ENCODE measurements at places on chromosomes 7 and 10. TPM values are rescaled to one million over a fixed set of nuclear protein-coding genes. Genes with fewer than 3 reads are reported as not detected.
A peak's percentile ranks its signal among the peaks of the same experiment; 100 is the strongest.

GRCh38 chr10:75788394-75789205, 357.2 kb downstream of the LRMDA start:
- H3K4me3 ChIP-seq: no peak overlapping the region
- H3K27ac ChIP-seq: no peak overlapping the region
- peaks cover 12% of the 10 kb centered on the region for H3K4me1 ChIP-seq
- no peaks in the 10 kb centered on the region for H3K36me3 ChIP-seq

Gene AFAP1L2
- total RNA-seq: 4.0 TPM

DNA sequence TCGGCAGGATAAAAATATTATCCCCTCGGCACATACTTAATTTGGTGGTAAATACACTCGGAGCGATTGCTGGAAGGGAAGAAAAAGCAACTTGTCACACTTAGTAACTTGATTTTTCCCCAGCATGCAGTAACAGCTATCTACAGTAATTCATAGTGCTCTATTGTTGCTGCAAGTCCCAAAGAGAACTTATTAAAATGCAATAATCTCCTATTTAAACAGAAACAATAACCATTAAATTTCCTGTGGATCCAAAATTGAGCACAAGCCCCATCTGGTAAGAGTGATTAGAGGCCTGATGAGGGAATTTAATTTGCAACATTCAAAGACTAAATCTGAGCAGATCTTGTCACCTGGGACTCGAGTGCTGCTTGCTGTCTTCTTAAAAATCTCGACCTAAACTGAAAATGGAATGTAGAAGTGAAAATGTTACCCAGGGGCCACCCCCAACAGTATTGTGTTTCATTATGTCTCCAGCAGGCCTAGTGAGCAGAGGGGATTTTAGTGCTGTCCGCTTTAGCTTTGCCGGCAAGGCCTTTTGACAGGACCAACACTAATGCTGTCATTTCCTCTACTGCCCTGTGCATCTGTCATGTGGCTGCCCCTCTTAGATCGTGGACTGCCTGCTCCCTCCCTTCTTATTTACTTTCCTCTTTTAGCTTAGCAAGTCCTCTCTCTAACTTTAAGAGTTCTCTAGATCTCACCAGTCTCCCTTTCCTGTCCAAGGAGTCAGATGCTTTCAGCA, 639.7 kb downstream of the AUTS2 start:
- H3K4me3 ChIP-seq: no peak overlapping the region
- DNase-seq: no peak
- no peaks in the 10 kb centered on the region for H3K27me3 ChIP-seq
- H3K36me3 ChIP-seq: no peaks in the 10 kb centered on the region
- H3K27ac ChIP-seq: no peak overlapping the region
- H3K4me1 ChIP-seq: no peaks in the 10 kb centered on the region

DNA sequence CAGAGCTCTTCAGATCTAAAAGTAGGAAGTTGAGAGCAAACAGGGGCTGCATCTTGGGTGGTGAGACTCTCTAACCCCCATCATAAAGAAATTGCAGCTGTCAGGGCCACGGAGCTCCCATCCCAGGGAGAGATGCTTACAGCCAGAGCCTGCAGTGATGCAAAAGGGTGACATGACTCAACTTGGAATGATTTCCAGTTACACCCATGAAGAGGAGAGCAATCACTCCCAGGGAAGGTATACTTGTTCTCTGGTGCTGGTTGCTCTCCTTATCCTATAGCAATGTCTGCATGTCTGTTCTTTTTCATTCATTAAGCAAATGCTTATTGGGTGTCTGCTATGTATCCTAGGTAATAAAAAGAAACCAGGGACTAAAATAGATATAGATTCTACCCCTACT, 228.0 kb downstream of the RAB11FIP2 start:
- no peaks in the 10 kb centered on the region for H3K27me3 ChIP-seq
- H3K4me1 ChIP-seq: no peaks in the 10 kb centered on the region
- no peaks in the 10 kb centered on the region for H3K36me3 ChIP-seq
- no peak overlapping the region for H3K27ac ChIP-seq
- DNase-seq: no peak

Gene TDRD1
- total RNA-seq: 25.7 TPM

GRCh38 chr7:29915481-29916215, 74.0 kb downstream of the SCRN1 start:
- H3K4me1 ChIP-seq: peaks cover 7% of the 10 kb centered on the region
- H3K4me3 ChIP-seq: no peak overlapping the region
- no peaks in the 10 kb centered on the region for H3K36me3 ChIP-seq
- DNase-seq: peak; percentile 46
- H3K27ac ChIP-seq: peak overlapping the region; percentile 71
- H3K27me3 ChIP-seq: no peaks in the 10 kb centered on the region

DNA sequence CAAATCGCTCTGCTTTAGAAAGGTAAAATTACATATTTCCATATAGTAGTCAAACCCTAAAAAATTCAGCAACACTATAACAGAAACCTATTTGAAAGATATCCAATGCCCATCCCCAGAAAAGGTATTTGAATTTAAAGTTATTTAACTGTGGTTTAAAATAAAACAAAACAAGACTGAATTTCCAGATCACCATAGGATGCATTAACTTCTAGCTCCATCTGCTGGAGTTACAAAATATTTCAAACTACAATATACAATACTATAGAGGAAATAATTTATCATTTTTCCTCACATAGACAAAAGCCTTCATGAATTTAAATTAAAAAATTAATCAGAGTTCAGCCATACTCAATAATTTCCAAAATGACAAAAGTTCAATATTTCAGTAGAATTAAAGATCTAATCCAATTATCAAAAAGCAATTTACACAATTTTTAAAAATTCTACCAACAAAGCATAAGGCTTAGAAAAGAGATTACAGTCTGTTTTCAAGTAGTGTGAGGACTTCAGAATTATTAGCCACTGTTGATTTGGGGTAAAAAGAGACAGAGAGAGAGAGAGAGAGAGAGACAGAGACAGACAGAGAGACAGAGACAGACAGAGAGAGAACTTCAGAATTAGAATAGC, 75.9 kb downstream of the LMBR1 start:
- H3K4me3 ChIP-seq: no peak overlapping the region
- DNase-seq: no peak
- no peaks in the 10 kb centered on the region for H3K4me1 ChIP-seq
- no peaks in the 10 kb centered on the region for H3K36me3 ChIP-seq
- H3K27me3 ChIP-seq: no peaks in the 10 kb centered on the region

Gene HSPB1
- 216 TPM for total RNA-seq

Gene TPST1
- 34.7 TPM for total RNA-seq

DNA sequence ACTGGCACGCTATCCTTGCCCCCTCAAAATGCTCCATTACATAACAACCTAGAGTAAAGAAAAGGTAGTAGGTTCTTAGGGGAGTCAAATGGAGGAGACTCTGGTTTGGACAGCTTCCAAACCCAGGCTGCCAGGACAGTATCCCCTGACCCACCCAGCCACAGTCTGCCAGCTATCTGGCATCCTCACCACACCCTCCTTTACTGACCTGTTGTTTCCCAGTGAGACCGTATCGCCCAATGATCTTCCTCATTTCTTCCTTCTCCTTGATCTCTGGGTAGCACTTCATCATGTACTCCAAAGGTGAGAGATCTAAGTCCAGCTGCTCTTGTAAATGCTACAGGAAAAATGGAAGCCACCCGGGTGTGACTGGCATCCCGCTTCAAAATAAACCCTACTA, 5.1 kb upstream of the H2BK1 start:
- no peak for DNase-seq
- no peak overlapping the region for H3K27ac ChIP-seq
- no peaks in the 10 kb centered on the region for H3K27me3 ChIP-seq
- H3K4me1 ChIP-seq: no peaks in the 10 kb centered on the region
- H3K36me3 ChIP-seq: no peaks in the 10 kb centered on the region

GRCh38 chr10:4279655-4280054, 494.6 kb upstream of the KLF6 start:
- H3K27me3 ChIP-seq: no peaks in the 10 kb centered on the region
- no peak overlapping the region for H3K4me3 ChIP-seq
- no peaks in the 10 kb centered on the region for H3K36me3 ChIP-seq

DNA sequence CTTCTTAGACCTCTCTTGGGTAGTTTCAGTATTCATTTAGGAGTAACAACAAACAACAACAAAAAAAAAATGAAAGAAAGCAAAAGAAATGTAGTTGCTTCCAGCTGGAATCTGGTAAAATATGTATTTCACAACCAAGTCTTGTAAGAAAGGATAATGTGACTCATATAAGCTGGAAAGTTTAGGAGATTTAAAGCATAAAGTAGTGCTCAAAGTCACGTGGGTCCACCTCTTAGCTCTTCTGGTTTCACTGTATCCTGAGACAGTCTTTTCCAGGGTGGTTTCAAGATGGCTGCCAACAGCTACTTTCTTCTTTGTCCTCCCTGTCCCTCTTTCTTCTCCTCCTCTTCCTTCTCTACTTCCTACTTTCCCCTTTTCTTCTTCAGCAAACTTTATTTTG, 69.5 kb upstream of the CDK13 start:
- H3K4me1 ChIP-seq: no peaks in the 10 kb centered on the region
- H3K27ac ChIP-seq: no peak overlapping the region
- DNase-seq: no peak
- H3K27me3 ChIP-seq: no peaks in the 10 kb centered on the region
- no peaks in the 10 kb centered on the region for H3K36me3 ChIP-seq

Measured in testis (tissue), 5 donors.